ENCODE measurements at places on chromosomes 16 and 17.

GRCh38 chr16:86522634-86523033 lies 12.3 kb downstream of the FOXF1 start:
- no peak for DNase-seq

- no peak for DNase-seq
Observed at GRCh38 chr16:57736419-57737351, 1.1 kb downstream of the KATNB1 start.

DNA sequence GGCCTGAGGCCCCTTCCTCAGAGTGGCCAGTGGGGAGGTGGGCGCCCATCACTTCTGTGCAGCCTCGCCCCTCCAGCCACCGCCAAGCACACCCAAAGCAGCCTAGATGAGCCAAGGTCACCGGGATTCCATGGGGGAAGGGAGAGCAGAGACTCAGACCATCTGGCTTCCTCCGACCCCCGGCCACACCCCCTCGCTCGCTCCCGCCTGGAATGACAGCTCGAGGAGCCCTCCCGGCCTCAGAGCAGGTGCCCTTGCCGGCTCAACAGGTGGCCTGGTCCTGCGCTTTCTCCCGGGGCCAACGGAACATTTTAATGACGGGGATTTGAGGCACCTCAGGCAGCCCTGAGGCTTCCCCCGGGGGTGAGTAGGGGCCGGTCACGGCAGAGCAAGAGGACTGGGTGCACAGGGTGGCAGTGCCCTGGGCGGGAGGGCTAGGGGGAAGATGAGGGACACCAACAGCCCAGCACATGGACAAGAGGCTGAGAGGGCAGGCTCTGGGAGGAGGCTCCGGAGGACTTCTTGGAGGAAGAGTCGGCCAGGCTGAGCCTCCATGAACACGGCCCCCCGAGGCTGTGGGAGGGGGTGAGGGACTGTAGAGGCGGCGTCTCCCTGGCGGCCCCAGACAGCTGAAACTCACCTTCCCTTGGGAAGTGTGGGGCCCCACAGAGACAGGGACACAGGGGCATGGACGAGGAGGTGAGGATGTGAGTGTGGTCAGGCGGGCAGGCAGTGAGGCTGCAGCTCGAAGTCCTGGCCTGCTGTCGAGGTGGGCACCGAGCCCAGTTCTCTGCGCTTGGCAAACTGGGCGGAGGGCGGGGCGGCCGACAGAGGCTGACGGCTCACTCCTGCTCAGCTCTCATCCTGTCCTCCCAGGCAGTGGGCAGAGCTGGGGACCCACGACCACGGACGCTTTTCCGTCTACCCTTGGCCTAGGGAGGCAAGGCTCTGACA lies 12.5 kb upstream of the C1QTNF8 start:
- DNase-seq = no peak

DNA sequence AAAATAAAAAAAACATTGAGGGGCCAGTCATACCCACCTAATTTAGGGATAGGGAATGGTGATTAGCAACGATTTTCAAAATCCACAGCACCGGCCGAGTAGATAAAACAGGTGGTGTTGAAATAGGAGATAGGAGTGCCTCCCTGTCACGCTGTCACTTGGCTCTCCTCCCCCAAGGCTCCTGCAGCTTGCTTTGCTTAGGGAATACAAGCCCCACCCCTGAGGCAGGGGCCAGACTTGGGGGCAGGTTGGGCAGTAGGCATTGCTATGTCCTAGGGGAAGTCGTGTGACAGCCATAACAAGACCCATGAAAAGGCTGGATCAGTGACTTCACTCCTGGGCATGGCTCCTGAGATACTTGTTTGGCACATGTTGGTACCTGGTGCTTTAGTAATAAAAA lies 25.8 kb downstream of the POLR2A start:
- DNase-seq = no peak

DNA sequence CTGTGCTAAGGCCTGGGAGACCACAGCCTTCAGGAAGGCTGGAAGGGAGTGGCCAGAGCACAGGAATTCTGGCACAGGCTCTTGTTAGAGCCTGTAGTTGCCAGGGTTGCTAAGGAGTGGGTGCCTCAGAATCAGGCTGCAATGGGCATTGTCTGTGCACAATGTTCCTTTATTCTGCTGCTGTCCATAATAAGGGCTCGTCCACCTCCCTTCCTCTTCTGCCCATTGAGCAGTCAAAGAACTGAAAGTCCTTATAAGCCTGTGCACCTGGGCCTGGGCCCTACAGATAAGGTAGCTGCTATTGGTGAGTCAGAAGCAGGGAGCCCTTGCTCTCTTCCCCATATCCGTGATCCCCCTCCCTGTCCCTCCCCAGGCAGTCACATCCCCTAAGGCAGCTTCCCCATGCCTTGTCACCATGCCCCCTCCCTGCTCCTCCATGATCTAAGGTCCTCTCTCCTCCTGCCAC lies 5.4 kb upstream of the CNGB1 start:
- DNase-seq = no peak

DNA sequence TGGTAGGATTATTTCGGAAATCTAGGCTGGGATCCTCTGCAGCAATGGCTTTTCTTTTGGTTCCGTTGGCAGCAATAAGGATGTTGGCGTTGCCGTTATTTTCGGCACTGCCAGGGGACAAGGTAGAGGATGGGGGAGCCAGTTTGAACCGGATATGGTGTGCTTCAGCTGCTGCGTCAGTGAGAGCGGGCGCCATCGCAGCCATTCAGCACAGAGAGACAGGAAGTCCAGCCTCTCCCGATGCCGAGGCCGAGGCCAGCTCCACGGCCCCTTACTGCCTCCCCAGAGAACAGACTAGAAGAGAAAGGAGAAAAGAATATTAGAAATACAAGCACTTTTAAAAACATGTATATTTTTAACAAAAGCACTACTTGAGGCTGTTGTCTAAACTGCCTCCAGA lies 21.3 kb downstream of the KANSL1 start:
- DNase-seq = no peak

DNA sequence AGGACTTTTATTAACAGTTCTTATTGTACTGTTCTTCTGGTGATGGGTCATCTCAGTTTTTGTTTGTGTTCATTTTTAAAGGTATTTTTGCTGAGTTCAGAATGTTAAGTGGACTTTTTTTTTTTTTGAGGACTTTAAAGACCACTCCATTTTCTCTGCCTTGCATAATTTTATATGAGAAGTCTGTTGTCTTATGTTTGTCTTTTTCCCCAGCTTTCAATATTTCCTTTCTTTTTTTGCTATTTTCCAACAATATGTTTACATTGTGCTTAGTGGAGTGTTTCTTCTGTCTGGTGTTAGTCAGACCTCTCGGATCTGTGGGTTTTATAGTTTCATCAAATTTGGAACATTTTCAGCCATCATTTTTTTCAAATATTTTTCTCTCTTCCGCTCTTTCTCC lies 290.0 kb upstream of the TNRC6C start:
- no peak for DNase-seq

Measured in cortex of kidney (tissue), 1 donor.